ENCODE measurements at places on chromosomes 2 and 18.

DNA sequence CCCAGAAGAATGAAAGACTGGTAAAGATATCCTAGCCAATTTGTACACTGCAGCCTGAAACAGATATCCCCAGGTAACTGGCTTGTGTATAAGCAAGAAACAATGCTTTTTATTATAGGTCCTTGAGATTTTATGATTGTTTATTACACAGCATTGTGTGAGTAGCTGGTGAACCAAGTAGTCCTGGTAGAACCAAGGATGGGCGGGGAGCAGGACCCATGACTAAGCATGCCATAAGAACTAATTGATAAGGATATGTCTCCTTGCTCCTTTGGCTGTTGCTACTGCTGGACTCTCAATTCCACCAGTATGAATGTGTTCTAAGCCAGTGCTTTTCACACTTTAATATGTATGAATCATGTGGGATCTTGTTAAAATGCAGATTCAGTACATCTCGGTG lies 12.3 kb upstream of the ALMS1 start:
- DNase-seq = no peak

GRCh38 chr2:7913974-7914373 lies 767.9 kb upstream of the ID2 start:
- DNase-seq = no peak

- no peak for DNase-seq
These were observed 119.7 kb downstream of the PDCL3 start for GRCh38 chr2:100682536-100682935.

GRCh38 chr2:152254486-152254885 lies 78.9 kb upstream of the STAM2 start:
- no peak for DNase-seq

DNA sequence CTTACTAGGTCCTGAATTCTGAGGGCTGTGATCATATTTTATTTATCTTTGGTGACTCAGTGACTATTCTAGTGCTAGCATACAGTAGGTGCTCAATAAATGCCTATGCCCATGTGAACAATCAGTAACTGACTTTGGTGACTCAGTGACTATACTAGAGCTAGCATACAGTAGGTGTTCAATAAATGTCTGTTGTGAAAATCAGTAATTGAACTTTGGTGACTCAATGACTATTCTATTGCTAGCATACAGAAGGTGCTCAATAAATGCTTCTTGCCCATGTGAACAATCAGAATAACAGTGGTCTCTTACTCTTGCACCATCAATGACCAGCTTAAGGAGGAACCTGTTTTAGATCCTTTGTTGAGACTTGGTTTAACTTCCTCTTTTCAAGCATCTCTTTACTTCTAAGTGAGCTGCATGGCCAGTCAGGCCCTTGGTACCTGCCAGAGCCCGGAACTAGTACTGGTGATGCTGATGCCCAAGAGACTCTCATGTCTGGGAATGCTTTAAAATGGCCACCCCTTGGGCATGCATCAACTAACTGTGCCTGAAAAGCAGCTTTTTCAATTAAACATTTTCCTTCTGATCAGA lies 214.9 kb upstream of the SPRED2 start:
- DNase-seq = no peak

GRCh38 chr2:60612033-60612432 lies 58.6 kb upstream of the BCL11A start:
- peak; percentile 31 for DNase-seq

DNA sequence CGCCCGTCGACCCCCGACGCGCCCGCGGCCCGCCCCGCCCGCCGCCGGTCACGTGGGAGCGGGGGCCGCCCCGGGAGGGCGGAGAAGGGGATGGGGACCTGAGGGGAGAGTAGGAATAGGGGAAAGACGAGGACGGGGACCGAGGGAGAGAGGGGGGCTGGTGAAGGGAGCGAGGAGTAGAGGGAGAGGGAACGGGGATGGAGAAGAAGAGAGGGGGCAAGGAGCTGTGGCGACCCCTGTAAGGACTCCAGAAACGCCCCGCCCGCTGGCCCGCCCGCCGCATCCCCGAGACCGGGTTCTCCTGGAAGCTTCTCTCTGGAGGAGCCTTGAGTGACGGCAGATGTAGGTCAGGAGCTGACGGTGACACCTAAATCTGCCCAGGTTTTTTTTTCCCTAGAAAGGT lies 615 bp downstream of the ADNP2 start:
- peak; percentile 28 for DNase-seq

DNA sequence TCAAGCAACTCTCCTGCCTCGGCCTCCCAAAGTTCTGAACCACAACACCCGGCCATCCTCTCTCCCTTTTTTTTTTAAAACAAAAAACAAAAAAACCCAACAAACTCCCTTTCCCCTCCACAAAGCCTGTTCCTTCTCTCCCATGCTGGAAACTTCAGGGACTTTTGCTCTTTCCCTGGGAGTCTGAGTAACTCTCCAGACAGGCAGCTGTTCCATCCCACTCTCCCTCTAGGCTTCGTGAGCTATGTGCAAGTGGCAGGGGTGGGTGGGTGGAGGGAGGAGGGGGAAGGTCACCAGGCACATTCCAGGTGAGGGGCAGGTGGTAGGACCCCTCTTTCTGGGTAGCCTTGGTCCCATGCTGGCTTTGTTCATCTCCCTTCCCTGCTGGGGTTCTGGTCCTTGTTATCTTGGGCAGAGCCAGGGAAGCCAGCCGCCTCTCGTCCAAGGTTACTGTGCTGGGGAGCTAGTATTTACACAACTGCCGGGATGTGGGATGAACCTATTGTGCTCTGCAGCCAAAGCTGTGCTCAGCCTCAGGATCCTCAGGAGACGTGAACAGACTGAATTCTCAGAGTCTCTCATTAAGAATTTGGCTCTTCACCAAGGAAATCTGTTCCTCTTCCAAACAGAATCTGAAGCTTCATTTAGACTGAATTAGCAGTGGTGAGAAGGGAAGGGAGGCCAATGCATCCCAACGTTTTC lies 106.9 kb downstream of the LIPG start:
- no peak for DNase-seq

GRCh38 chr2:9037166-9037565 lies 33.7 kb upstream of the MBOAT2 start:
- no peak for DNase-seq

DNA sequence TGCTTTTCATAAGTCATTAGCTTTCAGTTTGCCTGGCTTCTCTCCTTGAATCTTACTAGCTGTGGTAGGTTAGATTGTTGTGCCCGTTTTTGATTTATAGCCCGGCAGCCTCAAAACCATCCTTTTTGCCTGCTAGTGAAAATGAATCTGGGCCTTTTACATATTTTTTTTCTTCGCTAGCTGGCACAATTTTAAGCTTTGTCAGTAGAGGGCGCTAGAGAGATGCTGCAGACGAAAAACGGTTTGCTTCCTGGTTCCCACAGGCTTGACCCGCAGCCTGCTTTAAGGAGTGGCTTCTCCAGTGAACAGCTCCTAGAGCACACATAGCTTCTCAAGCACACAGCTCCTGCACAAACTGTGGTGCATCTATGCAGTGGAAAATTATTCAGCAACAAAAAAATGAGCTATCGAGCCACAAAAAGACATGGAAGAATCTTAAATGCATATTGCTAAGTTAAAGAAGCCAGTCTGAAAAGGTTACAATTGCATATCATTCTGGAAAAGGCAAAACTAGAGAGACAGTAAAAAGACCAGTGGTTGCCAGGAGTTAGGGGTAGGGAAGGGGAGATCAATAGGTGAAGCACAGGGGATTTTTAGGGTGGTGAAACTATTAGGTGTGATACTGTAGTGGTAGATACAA lies 47.9 kb downstream of the E2F6 start:
- DNase-seq = peak; percentile 25

- DNase-seq = no peak
These were observed 95.5 kb upstream of the SNTG2 start for GRCh38 chr2:855177-855576.

DNA sequence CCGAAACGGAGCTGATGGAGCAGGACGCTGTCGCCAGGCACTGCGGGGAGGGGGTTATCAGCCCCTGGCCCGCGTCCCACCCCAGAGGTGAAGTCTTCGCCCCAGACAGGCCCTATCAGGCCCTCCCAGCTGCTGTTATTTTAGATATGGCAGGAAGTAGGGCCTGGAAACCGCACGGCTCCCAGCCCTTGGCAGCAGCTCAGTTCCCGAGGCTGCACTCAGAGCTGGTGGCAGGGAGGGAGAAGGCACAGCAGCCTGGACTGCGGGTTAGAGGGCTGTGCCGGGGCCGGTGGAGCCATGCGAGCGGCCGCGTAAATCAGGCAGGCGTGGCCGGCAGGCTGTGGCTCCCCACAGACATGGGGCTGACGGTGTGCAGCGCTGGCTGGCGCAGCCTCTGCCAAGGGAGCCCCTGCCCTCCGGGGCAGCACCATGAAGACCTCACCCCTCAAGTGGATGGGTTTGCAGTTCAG lies 111.4 kb downstream of the NFATC1 start:
- DNase-seq = peak; percentile 8

Measured in inflammatory macrophage treated with lipopolysaccharide for 1 hour (primary cell).